ENCODE measurements at places on chromosomes 16 and 17.

- DNase-seq: no peak
These were observed 79.0 kb downstream of the HS3ST3A1 start for GRCh38 chr17:13522749-13523148.

DNA sequence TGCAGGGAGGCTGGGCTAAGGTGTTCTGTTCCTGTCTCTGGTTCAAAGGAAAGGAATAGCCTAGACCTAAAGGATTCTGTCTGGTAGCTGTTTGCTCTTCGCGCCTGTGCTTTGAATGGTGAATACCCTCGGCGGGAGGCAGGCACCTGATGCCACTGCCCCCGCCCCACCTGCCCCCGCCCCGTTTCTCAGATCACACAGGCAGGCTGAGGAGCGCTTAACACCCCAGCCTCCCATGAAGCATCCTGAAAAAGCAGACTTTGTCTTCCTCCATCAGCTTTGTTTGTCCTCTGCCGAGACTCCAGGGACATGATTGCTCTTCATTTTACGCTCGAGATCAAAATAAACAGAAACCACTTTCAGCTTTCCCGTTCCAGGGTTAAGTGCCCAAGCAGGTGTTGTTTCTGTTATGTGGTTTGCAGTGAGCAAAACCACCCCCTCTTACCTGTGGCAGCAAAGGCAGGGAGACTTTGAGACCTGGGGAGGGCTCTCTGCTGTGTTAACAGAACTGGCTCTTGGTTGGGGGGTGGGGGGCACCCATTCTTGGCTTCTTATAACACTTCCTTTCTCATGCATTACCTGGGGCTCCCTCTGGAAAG lies 452.1 kb downstream of the WWOX start:
- no peak for DNase-seq

- DNase-seq: no peak
These were observed 2.1 kb upstream of the CUEDC1 start for GRCh38 chr17:57957120-57957850.

DNA sequence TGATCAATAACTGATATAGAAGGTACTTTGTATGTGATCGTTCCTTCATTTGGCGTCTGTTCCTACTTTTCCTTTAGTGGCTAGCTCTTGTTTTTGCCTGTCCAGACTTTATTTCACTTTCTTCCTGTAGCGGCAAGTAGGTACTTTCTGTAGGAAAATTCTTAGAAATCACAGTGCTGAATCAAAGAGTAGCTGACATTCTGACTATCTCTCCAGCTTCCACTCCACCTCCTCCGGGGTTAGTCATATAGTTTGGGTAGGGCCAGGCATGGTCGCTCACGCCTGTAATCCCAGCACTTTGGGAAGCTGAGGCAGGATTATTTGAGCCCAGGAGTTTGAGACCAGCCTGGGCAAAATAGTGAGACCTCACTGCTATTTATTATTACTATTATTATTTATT lies 29.9 kb upstream of the PAFAH1B1 start:
- no peak for DNase-seq

GRCh38 chr17:81998212-81998611 lies 20.8 kb downstream of the ASPSCR1 start:
- DNase-seq: no peak

DNA sequence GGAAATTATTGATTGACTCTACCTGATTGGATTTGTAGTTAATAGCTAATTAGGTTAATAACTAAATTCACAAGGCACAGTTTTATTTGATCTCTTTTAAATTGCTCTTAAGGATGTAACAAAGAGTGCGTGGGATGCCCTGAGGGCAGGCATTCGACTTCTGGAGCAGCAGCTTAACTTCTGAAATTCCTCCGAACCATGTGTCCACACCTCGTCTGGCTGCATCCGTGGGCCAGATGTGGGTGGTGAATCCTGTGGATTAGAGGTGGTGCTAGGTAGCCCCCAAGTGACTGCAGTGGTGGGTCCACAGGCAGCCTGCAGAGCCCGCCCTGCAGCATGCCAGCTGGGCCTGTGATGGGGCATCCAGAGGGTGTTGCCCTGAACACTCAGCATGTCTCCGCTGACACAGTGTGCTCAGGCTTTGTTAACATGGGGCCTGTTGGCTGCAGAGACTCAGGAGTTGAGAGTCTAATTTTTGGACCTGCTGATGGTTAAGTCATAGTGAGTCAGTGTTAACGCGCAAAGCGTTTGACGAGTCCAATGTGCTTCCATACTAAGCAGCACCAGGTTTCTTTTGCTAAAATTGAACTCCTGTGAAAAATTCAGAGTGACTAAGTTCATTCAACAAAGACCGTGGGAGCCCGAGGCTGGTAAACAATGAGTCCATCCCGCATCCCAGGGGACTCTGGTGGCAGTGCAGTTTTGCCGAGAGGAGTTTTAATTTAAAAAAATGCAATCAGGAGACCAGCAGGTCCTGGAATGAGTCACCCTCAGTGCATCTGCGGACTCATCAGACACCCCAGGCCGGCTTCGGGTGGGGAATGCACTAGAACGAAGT lies 3.8 kb upstream of the NPB start:
- DNase-seq: peak; percentile 87

DNA sequence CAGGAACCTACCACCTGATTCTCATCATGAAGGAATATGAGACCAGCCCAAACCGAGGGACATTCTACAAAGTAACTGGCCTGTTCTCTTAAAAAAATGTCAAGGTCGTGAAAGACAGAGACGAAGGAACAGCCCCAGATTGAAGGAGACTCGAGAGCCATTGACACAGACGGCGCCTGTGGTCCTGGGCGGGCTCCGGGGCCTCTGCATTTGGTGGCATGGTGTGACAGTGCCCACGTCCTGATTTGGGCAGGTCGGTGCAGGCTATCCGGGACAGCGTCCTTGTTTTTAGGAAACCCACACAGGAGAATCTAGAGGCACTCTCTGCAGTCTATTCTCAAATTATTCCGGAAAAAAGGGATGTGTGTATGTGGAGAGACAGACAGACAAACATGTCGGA lies 64.1 kb downstream of the ADCY9 start:
- DNase-seq: no peak

GRCh38 chr16:1036726-1037393 lies 35.7 kb upstream of the SSTR5 start:
- peak; percentile 20 for DNase-seq

DNA sequence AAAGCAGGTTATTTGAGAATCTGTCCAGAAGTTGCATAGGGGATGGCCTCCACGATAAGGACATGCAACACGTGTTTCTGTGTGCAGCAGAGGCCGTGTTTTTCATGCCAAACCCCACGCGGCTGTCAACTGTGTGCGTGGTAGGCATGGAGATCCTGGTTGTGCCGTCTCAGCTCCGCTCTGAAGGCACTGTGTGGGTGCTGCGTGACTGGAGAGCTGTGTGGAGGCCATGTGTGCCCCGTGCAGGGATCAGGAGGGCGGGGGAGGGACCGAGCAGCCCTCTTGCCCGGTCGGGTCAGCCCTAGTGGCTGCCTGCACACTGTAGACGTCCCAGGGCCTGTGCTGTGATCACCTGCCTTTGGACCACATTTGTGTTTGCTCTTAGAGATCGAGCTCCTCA lies 74.5 kb downstream of the SEC14L1 start:
- DNase-seq: no peak

GRCh38 chr16:84369938-84370627 lies 1.7 kb downstream of the ATP2C2 start:
- no peak for DNase-seq

DNA sequence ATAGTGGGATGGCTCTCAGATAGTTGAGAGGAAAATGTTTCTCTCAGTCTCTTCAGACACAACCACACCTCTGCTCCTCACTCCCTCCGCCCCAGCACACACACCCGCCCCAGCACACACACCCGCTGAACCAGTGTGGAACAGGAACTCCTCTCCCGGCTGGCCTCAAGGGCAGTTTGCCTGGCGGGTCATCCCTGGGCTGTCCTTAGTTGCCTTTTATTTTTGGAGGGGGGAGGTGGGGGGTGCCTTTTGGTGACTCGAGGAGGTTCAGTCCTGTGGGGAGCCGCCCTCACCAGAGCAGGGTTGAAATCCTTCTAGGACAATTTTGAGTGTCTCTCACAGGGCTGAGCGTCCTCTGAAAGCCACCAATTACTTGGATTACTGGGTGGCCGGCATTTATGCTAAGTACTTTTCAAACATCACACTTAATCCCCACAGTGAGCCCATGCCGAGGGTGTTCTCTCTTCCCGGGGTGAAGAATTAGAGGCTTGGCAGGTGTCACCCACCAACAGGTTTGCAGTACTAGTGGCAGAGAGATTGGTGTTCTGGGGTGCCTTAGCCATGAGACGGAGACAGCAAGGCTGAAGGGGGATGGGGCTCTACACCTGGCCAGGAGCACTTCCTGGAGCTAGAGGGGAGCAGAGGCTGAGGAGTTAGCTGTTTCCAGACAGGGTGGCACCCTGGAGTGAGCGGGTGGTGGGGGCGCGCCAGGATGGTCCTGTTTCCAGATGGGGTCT lies 2.8 kb downstream of the RASD1 start:
- DNase-seq: no peak

GRCh38 chr16:28837672-28838557 lies 8.2 kb downstream of the TUFM start:
- no peak for DNase-seq

DNA sequence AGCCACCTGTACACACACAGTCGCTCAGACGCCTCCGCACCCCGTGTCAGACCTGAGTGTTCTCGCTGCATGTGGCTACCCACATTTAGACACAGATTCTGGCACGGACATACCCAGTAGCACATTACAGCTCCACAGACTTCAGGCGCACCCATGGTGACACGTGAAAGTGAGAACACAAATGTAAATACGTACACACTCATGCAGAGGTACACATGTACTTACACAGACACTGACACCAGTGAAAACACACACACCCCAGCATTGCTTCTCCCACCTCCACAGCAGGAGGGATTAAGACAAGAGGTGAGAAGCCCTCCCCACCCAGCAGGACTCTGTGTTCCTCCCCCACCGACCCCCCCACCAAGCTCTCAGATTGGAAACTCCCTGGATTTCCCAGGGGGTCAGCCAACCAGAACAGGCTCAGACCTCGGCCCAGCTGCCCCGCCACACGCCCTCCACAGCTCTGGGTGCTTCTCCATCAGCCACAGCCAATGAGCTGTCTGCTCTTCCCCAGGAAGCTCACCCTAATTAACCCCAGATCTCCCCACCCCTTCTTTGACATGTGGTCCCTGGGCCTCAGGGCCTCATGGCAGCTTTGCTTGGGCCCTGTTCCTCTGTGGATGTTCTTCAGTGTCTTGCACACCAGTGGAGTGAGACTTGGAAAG lies 5.3 kb upstream of the FOXN1 start:
- no peak for DNase-seq

DNA sequence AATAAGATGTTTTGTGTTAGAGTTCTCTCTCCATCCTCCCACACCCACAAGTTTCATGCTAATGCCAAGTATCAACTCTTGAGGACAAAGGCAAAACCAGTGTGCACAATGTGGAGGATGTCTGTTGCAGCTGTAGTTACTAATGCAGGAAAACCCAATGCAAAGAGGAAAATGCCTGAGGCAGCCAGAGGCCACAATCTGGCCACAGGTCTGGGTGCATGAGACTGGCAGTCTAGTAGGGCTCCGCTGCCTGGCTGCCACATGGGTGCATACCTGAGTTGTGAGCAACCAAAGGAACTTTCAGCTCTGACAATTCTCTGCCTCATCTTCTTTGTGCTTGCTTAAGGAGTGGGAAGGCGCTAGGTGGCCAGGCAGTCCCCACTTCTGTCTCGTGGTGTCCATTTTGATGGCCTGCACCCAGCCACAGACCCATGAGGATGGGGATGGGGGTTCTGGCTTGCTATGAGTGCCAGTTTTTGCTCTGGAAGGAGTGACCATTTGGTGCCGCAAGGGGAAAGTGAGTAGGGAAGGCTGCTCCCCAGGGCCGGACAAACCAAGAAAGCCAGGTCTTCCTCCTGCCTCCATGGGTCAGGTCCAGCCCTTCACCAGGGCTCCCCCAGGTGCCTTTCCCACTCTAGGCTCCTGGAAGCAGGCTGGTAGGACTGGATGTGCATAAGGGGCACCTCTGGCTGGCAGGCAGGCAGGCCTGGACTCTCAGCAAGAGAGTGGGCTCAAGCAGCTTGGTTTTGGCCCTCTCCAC lies 4.2 kb upstream of the GFOD2 start:
- DNase-seq: peak; percentile 39

DNA sequence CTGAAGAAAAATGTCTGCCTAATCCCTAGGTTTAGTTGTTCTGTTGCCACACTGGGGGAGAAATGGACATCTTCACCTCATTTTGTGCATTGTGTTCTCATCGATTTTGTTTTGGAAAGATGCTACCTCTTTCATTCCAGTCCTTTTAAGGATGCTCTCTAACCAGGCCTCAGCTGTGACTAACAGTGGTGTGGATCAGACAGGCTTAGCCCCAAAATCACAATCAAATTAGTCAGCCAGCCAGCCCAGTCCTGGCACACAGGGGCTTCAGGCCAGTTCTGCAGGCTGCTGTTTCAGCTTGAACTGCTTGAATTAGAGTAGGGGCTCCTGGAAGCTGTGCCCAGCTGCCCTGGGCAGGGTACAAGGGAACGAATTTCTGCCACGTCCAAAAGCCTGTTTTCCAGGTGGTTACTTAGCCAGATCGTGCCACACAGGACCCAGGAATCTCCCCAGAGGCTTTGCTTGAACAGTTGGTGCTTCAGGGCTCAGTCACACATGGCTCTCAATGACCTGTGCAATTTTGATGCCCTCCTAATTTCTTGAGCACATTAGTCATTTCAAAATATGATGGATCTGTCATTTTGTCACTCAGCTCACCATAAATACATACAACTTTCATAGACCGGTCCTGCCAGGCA lies 60.7 kb downstream of the CLEC16A start:
- DNase-seq: peak; percentile 37

DNA sequence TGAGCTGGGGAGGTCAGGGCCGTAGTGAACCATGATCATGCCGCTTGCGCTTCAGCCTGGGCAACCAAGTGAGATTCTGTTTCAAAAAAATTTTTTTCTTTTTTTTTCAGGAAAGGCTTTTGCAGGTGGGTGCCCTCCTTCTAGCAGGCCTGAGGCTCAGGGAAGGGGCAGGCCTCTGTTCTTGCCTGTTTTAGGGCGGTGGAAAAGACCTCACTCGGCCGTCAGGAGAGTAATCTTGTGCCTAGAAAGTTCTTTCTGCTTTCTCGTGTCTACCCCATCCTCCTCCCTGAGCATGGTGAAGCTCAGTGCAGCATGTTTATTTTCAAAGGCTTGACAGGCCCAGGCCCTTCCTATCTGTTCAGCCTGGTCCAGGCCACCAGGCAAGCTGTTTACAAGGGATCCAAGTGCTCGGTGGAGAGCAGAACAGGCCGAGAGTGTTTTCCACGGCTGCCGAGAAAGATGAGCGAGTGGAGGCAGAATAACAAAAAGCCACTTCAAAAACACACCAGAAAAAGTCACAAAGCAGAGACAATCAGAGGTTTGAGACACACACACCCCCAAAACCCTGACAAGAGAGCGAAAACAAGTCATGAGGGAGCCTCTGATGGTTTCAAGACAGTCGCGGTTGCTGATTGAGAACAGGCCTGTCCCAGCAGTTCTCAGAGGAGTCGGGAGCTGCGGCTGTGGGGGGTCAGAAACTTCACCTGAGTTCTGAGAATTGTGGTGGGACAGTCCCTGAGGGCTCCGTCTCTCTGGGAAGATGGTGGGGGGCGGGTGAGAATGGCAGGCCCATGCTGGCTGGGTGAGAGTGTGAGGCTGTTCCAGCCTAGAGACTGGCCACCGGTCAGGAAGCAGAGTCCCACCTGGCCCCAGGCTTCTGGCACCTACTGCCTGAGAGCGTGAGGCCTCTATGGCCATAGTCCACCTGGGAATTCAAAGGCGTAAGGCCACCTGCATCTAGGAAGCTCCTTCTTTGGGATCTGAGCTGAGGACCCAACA lies 37.5 kb upstream of the CCR7 start:
- DNase-seq: no peak

GRCh38 chr17:7211491-7212273 lies 8.0 kb downstream of the DLG4 start:
- DNase-seq: no peak

- DNase-seq: no peak
These were observed 13.5 kb downstream of the CACNA1G start for GRCh38 chr17:50573866-50574611.
